ENCODE measurements at places on chromosomes 5 and 9.

- DNase-seq: no peak
Observed at GRCh38 chr9:70816316-70816715, 305.1 kb downstream of the TRPM3 start.

DNA sequence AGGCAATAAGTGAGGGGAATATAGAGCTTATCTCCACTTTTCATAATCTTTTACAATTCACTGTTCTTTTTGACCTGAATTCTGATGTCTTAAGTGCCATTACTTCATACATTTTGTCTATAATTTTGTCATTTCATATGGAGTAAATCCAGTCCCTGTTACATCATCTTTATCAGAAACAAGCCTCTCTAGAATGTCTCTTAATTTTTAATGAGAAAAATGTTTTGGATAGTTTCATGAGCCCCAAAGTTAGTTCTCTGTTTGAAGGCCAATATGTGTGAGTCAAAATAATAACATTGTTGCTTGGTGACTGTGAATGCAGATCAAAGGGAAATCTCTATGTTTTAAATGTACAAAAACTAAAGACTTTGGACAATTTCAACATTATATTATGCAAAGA lies 329.6 kb upstream of the ARRDC3 start:
- DNase-seq: no peak

GRCh38 chr5:146475906-146476305 lies 28.8 kb downstream of the TCERG1 start:
- DNase-seq: no peak

DNA sequence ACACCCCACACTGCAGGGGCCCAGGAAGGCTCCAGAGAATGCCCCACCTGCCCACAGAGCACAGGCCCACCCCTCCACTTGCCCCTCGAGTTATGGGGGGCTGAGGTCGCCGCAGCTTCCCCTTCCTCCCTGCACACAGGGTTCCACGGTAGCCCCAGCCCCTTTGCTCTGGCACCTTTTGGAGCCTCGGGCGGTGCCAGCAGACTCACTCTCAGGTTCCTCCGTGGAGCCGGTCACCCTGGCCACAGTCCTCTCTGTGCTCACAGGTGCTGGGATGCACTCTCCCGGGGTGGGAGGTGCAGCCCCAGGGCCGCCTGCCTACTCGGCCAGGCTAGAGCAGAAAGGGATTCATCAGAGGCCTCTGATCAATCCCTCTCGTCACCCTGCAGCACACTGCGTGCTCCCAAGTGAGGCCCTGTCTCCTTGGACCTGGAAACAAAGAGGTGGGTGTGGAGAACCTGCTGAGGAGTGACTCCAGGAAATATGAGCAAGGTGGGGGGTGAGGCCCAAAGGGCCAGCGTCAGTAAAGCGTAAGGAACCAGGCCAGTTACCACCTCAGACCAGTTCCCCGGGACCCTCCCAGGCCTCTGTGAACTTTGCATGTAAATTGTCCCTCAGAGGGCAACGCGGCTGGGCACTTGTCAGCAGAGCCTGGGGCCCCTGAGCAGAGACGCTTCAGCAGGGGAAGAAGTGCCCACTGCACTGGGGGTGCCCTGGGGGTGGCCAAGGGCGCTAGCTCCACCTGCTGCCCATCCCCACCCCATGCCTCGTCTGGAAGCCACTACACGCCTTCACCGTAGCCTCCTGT lies 167.8 kb downstream of the OLFM1 start:
- no peak for DNase-seq

DNA sequence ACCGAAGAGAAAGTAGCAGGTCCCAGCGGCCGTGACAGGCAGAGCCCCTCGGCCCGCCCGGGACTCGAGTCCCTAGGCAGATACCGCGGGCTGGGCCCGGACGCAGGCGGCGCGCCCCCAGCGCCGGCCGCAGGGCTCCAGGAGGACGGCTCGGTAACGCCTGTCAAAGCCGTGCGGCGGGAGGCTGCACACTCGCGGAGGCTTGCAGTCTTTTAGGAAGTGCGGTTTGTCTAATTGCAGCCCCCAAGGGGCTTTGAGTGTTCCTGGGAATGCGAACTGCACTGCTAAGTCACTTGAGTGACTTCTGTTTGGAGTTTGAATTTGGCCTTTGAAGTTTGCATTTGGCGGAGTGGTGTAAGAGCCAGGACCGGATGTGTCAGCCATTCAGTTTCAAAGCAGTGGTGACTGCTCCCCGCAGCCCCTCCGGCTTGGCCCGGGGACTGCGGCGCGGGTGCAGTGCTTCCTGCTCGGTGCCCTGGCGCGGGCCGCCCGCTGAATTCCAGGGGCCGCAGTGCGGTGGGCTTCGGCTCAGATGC lies 1.3 kb downstream of the MAP3K1 start:
- DNase-seq: no peak

DNA sequence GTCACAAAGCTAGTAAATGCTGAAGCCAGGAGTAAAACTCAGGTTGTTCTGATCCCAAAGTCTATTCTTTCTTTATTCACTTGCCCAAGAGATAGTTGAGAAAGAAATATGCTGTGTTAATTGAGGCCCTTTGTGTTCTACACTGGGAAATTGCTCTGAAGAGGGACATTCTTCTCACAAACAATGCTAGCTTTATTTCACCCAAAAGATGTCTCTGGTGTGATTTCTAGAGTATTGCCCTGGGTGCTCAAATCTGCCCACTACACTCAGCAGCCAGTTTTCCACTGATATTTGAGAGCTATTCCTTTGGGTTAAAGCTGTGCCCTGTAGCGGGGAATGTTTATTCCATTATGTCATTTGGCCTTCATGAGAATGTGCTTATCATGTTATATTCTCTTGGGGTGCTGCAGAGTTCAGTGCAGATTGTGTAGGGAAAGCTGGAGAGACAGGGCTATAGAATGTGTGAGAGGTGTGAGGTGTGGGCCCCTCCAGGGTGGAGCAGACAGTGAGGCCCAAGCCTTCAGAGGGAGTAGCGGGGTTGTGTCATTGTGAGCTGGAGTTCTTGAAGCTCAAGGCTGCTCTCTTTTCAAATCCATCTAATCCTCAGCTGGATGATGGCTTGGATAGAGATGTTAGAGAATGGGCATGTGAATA lies 21.0 kb upstream of the C5orf63 start:
- DNase-seq: no peak

GRCh38 chr5:36494841-36495601 lies 111.4 kb upstream of the SLC1A3 start:
- no peak for DNase-seq

GRCh38 chr9:114995681-114996221 lies 65.4 kb upstream of the TNFSF8 start:
- no peak for DNase-seq

DNA sequence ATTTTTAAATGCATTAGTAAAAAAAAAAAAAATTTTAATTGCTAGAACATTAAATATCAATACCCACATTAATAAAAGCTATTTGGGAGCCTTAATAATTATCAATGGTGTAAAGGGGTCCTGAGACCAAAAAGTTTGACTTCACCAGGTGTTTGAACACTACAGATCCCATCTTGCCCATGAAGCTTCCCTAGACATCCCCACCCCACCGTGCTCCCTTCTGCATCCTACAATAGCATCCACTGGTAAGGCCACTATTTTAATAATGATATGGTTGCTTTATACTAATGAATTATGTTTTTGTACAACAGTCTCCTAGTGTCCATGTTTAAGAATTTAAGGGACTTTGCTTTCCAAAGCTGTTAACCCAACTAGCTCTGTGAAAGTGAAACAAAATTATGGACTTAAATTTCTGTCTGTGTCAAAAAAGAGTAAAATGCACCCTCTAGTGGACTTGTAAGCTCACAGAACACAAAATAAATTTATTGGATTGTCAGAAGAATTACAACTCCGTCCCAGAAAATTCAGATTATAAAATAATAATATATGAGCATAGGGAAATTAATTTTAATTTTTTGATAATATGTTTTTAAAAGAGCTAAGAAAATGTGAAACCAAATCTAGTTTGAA lies 76.0 kb downstream of the ARL15 start:
- DNase-seq: no peak

DNA sequence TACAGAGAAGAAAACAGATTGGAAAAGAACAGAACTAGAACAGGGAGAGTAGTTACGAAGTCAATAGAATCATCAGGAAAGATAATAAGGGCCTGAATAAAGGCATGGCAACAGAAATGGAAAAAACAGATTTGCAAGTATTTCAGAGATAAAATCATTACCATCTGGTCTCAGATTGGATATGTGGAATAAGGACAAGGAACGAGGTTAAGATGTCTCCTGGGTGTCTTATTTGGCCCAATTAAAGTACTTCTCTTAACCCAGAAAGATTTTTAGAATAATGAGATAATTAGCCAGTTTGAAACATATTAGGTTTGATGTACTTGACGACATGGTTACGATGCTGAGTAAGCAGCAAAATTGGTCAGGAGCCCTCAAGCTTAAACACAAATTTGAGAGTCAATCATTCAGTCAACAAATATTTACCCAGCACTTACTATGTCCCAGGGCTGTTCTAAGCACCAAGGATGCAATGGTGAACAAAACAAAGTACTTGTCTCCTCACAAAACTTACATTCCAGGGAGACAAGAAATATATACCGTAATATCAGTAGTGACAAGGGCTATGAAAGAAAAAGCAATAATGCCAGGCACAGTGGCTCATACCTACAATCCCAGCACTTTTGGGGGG lies 18.3 kb downstream of the RICTOR start:
- DNase-seq: no peak

GRCh38 chr5:159956074-159956473 lies 39.8 kb downstream of the ADRA1B start:
- DNase-seq: no peak

DNA sequence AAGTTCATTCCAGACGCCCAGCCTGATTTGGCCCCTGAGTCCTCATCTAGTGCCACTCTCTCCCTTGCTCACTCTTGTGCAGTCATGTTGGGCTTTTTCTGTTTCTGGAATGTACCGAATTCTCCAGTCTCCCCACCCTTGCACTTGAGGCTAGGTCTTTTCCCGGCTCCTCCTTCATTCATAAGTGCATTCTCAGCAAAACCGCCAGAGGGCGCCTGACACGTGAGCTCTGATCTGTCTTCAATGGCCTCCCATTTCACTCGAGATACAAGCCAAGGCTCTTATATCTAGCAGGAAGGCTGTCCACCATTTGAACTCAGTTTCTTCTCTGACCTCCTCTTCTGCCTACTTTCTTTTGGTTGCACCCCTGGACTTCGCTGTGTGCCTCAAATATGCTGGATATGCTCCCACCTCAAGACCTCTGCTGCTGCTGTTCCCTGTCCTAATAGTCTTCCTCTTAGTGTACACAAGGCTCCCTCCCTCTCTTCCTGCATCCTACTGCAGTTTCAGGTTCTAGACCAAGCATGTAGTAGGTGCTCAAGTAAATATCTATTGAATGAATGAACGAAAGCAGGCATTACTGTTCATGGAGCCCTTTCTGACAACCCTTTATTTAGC lies 568.1 kb upstream of the WWC1 start:
- peak; percentile 2 for DNase-seq
